ENCODE measurements at places on chromosomes 2 and 18.

DNA sequence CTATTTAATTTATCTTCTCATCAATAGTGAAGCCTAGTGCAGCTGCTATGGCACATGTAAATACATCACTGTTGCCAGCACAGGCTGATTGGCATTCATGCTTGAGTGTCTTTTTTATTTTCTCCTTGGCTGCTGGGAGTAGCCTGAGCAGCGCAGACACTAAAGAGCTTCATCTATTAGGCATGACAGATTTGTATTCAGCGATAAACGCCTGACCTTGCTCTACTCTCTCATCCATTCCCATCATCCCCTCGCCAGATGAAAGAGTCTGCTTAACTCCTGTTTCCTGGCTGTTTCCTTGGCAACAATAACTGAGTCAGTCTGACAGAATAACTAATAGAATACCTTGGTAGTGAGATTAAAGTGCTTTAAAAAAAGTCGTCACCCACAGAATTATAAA lies 753.6 kb downstream of the DCC start:
- DNase-seq, result no peak

DNA sequence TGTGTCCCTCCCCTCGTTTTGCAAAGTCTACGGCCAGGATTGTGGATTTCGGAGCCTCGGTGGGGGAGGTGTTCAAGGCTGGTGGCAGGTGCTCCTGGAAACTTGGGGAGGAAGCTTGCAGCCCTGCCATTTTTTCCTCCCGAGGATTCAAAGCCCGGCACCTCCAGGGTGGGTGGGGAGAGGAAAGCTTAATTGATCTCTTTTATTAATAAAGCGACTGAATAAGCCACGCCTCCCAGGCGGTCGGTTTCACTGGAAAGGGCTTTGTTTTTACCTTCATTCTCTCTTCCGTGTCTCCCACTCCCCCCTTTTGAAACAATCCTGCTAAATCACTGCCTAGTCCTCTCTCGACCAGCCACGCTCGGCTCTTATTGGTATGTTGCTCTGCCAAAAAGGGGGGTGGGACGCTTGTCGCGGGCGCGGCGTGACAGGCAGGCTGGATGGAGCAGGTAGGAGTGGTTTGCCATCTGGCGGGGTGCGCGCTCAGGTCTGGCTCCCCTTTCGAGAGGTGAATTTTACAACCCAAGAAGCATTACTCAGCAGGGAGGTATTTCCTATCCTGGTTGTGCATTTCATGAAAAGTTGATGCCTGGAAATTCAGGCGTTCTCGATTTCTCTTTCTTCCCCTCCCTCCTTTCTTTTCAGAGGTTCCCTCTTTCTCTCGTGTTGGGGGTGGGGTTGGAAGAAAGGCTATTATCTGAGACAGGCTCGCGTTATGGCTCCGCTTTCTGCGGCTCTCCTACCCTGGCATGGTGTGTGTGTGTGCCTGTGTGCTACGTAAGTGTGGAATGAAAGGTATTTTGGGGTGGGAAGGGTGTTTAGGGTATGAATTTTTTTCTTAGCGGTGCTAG lies 1.4 kb downstream of the NEDD4L start:
- DNase-seq, result no peak

DNA sequence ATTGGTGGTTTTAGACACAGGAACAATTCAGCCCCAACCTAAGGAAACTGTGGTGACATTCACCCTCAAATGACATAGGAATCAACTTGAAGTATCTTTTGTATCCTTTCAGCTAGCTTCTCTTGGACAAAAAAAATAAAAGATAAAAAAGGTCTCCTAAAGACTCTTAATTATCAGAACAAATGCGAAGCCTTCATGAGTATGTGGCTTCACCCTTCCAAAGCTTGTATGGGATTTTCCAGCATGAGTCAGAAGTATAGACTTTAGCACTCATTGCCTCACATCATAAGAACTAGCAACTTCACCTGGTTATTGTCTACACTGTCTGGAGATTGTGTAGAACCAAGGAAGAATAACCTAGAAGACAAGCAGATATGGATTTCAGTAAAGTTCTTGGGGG lies 135.4 kb downstream of the LAMA3 start:
- DNase-seq, result no peak

- DNase-seq, result no peak
These were observed 32.3 kb upstream of the PMAIP1 start for GRCh38 chr18:59867337-59868104.

DNA sequence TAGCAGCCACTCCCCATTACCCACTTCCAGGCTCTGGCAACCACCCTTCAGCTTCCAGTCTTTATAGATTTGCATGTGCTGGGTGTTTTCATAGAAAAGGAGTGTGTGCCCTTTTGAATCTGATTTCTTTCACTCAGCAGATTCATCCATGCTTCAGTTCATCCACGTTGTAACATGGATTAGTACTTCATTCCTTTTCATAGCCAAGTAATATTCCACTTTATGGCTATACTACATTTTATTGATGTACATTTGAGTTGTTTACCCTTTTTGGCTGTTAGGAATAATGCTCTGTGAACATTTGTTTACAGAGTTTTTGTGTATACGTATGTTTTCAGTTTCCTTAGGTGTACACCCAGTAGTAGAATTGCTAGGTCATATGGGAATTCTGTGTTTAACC lies 205.5 kb upstream of the RAB12 start:
- DNase-seq, result no peak

DNA sequence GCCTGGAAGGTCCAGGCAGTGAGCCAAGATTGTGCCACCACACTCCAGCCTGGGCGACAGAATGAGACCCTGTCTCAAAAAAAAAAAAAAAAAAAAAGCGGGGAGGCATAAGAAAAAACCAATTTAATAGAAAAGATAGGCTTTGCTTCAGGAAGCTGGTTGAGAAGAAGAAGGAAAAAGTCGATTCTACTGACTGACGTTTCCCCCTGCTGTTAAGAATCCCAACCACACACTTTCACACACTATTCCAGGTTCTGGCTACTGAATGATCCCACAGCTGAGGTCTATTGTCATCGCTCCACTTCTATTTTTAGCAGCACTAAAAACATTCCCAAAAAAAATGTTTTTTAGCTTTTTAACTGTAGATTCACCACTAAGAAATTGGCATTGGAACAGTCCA lies 6.7 kb upstream of the CHCHD5 start:
- DNase-seq, result no peak

- no peak for DNase-seq
These were observed 363.4 kb upstream of the SOX11 start for GRCh38 chr2:5328826-5329225.

DNA sequence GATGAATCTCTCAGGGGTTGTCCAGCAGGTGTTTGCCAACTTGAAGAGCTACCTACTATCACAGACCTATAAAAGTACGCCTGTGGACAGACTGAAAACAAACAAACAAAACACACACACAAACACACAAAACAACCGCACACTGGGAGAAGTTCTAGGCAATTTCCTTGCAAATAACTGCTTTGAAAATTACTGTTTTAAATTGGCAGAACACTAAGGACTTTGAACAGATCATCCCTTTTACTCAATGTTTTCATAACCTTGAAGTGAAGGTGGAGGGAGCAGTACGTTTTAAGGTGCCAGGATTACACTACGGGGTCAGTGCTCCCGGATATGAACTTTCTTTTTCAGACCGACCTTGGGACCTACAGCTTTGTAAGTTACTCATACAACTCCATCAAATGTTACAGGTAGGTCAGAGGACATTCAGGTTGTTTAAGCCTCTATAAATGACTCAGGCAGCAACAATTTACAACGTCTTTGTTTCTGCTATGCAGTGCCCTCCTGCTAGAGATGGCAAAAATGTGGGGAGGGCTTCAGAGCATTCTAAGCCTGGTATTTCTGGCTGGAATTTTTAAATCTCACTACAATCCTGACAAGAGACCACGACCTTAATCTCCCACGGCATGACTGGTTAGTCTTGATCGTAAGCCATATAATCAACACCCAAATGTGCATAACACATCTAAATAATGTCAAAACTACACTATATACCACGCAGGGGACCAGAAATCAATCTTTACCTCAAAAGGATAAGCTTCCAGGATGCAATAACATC lies 1.4 kb upstream of the SLC20A1 start:
- no peak for DNase-seq

DNA sequence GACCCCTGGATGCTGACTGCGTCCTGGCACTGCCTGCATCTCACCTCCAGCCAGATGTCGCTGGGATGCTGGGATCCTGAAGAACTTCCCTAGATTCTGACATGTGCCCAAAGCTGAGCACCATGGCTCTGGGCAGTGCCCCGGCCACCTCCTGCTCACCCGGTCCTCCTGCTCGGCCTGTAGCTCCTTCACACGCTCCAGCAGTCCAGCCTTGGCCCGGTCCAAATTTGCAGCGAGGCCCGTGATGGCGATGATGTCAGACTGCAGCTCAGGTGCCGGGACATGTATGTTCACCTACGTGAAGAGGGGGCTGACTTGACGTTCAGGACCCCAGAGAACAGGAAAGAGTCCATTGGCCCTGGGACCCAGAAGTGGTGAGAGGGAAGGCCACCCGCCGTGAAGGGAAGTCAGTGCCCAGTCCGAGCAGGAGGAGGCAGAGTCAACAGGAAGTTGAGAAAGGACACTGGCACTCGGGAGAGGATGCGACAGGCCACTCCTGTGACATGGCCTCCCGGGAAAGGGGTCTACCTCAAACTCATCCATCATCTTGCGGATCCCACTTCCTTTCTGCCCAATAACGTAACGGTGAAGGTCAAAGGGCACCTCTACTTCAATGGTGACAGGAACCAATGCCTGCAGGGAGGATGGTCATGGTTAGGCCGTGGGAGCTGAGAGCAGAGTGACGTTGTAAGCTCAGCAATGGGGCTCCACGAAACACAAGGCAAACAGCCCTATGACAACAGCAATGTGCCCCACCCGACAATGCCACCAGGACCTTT lies 46.7 kb downstream of the ANO7 start:
- DNase-seq, result no peak
